Stimulated activated CD4-positive, alpha-beta T cell treated with anti-CD3 and anti-CD28 coated beads, Interleukin-12 subunit alpha, Interleukin-12 subunit beta, amount 100 ng/mL, for 24 hours (primary cell): ENCODE measurements at places on chromosomes 2 and 18.

GRCh38 chr2:103810875-103811274, 1043.0 kb upstream of the POU3F3 start:
- DNase-seq, result no peak

- no peak for DNase-seq
Observed at GRCh38 chr2:230410861-230411569, 5.0 kb upstream of the SP100 start.

DNA sequence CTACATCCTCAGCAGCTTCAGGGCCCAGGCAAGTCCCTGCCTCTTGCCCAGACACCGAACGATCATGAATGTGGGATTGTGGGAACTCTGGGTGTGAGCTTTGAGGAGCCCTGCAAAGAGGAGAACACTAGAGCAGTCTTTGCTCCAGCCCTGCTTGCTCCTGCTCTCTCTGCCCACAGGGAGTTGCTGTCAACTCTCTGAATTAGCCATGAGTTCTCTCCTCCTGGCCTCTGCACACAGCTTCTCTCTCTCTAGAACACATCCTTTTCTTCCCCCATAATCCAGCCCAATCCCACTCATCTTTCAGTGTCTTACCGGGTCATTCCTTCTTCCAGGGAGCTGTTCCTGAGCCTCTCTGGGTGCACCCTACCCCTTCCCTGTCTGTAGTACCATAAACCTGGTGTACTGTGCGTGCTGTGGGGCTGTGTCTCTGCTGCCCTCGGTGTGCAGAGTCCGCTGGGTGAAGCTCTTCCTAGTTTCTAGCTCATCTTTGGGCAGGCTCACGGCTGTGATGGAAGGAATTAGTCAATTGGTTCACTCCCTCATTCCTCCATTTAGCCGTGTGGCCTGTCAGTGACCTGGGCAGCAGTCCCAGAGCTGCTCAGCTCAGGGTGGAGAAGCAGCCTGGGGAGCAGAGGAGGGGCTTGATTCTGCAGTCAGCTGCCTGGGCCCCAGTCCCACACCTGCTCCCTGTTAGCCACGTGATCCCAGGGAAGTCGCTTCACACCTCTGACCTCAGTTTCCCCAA, 132.9 kb upstream of the HDAC4 start:
- no peak for DNase-seq

DNA sequence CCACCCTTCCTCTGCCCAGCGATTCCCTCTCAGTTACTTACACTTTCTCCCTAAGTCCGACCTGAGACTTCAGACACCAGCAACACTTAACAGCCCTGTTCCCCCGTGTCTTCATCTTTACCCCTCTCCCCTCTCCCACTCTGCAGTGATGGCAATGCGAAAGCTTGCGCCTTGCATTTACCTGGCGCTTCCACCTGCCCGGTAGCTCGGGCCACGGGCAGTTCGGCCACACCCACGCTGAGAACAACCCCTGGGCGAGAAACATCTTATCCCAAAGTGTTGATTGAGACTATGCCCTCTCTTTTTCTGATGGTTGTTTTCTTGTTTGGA, 558 bp downstream of the DNAJC10 start:
- no peak for DNase-seq

DNA sequence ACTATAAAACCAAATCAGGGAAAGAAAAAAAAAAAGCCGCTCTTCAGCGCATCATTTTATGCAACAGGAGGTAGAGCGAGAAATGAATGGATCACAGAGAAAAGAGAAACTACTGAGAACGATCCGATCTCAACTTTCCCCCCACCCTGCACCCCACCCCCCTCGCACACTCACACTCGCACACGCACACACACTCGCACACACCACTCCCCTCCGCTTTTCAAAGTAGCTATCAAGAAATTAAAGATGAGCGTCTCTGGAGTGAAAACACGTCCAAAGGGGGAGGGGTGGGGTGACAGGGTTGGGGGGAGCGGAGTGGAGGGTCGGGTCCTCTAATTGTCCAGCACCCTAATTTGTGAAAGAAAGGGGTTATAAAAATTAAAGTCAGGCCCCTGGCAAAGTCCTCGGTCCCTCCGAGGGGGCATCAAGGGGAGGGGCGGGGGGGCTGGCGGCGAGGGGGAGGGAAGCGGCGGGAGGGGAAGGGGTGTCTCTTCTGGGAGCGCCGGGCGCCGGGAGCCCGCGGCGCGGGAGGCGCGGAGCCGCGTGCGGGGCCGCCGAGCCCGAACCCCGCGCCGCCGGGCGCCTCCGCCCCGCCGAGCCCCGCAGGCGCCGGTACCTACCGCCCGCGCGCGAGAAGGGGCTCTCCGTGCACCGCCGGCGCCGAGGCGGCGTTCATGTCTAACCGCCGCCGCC, 428 bp downstream of the TCF4 start:
- DNase-seq, result no peak

- no peak for DNase-seq
Observed at GRCh38 chr2:19648583-19648982, 253.2 kb downstream of the TTC32 start.

GRCh38 chr2:228599297-228599696, 417.8 kb upstream of the SPHKAP start:
- no peak for DNase-seq

DNA sequence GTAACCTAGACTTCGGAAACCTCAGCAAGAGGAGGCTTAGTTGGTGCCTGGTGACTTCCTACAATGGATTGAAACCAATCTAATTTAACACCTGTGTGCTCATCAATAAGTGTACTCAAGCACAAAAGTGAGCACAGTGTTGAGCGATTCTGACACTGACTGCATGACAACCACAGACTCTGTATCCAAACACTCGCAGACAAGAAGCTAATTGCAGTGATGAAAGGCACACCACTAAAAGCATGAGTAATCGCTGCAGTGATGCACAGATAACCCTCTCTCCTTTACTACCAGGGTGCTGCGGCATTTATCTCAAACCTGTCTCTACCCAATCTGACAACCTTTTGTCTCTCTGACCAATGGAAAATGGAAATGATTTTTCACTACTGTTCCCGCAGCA, 168.1 kb downstream of the AFF3 start:
- no peak for DNase-seq

- peak; percentile 40 for DNase-seq
Observed at GRCh38 chr2:200905618-200906296, 16.6 kb downstream of the NIF3L1 start.

- DNase-seq, result no peak
Observed at GRCh38 chr2:228917220-228917619, 353.9 kb downstream of the PID1 start.

DNA sequence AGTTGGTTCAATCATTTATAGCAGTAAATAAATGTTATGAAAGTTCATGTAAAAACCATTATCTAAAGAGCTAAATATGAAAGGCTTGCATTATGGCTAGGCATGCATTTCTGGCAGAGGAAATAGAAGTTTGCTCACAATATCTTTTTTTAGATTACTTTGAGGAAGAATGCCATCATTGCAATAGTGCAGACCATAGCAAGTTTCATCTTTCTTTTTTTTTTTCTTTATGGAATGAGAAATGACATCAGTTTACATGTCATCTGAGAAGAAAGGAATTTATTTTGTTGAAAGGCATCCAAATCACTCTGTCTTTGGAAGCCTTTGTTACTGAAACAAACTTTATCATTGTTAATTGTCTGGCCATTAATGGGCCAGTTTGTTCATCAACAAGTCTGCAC, 74.5 kb upstream of the NCKAP5 start:
- no peak for DNase-seq

DNA sequence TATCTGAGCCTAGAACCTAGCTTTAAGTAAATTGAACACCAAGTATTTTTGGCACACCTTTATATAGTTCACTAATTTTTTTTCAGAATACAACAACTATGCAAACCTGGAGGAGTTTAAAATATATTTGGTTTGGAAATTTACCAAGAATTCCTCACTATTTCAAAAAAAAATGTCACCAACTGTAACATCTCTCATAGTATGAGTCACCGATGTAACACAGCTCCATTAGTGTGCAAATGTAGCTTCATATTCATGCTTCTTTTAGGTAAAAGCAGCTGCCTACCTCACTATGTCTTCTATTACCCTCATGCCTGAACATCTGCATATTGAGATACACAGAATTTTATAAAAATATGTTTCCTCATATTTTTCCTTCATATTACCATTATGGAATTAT, 80.5 kb downstream of the NRXN1 start:
- DNase-seq, result no peak

DNA sequence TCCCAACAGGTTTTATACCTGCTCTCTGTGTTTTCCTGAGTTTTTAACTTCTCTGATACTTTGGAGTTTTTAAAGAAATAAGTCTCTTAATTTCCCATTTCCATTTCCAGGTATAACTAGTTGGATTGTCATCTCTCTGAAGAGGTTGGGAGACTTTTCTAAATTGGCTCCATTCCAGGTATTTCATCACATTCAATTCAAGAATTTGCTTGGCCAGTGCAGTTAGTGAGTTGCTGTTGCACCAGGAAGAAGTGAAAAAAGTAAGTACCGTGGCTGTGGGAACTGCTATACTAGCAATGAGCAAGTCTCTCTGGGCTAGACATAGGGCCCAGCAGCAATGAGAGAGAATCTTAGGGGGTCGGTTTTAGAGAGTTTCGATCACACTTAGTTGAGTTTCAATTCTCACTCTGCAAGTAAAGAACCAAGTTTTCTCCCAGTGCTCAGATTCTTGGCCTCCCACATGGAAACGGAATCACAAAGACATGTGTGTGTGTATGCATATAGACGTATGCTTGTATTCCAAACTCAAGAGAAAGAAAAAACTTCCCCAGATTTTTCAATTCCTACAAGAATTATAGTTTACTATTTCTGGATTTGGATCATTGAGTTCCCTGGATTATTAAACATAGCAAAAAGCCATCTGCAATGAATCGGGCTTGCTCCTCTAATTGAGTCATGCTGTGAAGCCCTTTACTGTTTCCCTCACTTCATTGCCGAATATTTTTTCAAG, 894.4 kb downstream of the BCL11A start:
- DNase-seq, result no peak

- DNase-seq, result no peak
Observed at GRCh38 chr18:77098029-77098428, 34.6 kb downstream of the MBP start.

DNA sequence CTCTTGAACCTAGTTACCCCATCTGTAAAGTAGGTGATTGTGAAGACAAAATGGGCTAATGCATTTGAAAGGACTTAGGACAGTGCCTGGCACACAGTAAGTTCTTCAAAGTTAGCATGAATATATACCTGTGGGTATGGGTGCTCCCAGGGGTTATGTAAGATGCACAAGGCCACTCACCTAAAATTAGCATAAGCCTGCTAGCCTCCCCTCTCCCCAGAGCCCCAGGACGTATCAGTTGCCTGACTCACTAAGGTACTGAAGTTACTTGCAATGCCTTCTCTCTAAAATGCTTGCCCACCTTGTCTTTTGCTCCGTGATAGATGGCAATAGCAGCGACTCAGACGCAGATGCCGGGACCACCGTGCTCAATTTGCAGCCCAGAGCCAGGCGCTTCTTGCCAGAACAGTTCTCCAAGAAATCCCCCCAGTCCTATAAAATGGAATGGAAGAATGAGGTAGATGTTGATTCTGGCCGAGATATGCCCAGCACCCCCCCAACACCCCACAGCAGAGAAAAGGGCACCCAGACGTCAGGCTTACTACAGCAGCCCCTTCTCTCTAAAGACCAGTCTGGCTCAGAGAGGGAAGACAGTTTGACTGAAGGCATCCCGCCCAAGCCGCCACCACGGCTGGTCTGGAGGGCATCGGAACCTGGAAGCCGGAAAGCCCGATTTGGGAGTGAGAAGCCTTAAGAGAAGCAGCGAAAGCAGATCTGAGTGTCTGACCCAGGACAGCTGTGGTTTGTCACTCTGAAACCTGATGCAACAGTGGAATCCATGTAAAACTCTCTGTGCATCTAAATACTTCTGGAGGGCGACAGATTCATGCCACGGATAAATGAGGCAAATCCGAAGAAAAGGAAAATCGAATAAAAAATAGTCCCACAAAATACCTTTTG, 53.8 kb upstream of the TMEM182 start:
- DNase-seq, result no peak

- no peak for DNase-seq
Observed at GRCh38 chr2:137566387-137566786, 397.9 kb upstream of the HNMT start.
